ENCODE measurements at places on chromosomes 13 and 19. TPM values are rescaled to one million over a fixed set of nuclear protein-coding genes. Genes with fewer than 3 reads are reported as not detected.

The SYT3 gene
- total RNA-seq: not detected

The ZNF491 gene
- 1.6 TPM for total RNA-seq

The FFAR3 gene
- total RNA-seq: not detected

The ALOX5AP gene
- 3.3 TPM for total RNA-seq

The SERTAD1 gene
- 17.3 TPM for total RNA-seq

The HS6ST3 gene
- total RNA-seq: not detected

The SPACA4 gene
- total RNA-seq: not detected

The CGB1 gene
- total RNA-seq: not detected

The MAMSTR gene
- under 0.01 TPM for total RNA-seq

The PKN1 gene
- 198 TPM for total RNA-seq

The SOX21 gene
- not detected for total RNA-seq

The ZNF544 gene
- total RNA-seq: 35.5 TPM

The LILRA2 gene
- not detected for total RNA-seq

The DCLK1 gene
- total RNA-seq: under 0.01 TPM

The PRTN3 gene
- not detected for total RNA-seq

The LILRA1 gene
- not detected for total RNA-seq

The GAS6 gene
- 184 TPM for total RNA-seq

The SYNGR4 gene
- total RNA-seq: not detected

The CD22 gene
- not detected for total RNA-seq

The ILF3 gene
- total RNA-seq: 95.6 TPM

The UBE2M gene
- total RNA-seq: 70.5 TPM

The GJB6 gene
- not detected for total RNA-seq
